RPMI7951 (cell line): ENCODE measurements at places on chromosomes 11 and 22.

- peak; percentile 35 for DNase-seq
Observed at GRCh38 chr11:64305691-64306562, 603 bp downstream of the ESRRA start.

- DNase-seq = no peak
Observed at GRCh38 chr11:13318498-13319295, 41.1 kb downstream of the BMAL1 start.

DNA sequence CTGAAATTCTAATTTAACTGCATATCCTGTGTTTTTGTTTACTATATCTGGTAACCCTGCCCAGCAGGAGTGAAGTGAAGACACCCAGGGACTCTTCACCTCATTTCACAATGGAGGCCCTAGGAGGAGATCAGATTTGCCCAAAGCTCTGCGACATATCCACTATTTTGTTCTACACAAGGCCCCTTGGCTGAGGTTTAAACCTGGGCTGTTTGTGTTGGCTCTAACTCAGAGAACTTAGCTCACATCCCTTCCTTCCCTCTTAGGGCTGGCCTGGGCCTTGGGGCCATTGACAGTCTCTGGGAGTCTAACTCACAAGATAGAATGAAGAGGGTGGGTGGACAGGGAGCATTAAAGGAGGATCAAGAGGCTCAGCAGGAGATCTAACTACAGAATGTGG, 8.2 kb upstream of the PLA2G3 start:
- no peak for DNase-seq

GRCh38 chr11:1034456-1035295, 1.8 kb downstream of the MUC6 start:
- no peak for DNase-seq

DNA sequence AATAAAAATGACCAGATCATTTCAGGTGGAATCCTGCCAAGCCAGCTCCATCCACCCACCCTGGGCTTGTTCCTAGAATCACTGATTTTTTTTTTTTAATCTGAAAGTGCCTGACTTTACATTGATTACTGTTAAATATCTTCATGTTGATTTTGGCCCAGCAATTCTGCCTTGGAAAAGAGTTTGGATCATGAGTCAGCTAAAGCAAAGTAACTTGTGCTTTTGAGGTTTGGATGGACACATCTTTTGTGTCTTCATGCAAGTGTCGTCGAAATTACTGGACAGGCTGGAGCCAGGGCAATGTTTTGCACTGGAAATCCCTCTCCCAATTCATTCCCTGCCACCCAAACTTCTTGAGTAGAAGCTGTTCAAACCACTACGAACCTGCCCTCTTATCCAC, 164.0 kb upstream of the SYT13 start:
- peak; percentile 37 for DNase-seq
